ENCODE measurements at places on chromosomes 1 and 21.

DNA sequence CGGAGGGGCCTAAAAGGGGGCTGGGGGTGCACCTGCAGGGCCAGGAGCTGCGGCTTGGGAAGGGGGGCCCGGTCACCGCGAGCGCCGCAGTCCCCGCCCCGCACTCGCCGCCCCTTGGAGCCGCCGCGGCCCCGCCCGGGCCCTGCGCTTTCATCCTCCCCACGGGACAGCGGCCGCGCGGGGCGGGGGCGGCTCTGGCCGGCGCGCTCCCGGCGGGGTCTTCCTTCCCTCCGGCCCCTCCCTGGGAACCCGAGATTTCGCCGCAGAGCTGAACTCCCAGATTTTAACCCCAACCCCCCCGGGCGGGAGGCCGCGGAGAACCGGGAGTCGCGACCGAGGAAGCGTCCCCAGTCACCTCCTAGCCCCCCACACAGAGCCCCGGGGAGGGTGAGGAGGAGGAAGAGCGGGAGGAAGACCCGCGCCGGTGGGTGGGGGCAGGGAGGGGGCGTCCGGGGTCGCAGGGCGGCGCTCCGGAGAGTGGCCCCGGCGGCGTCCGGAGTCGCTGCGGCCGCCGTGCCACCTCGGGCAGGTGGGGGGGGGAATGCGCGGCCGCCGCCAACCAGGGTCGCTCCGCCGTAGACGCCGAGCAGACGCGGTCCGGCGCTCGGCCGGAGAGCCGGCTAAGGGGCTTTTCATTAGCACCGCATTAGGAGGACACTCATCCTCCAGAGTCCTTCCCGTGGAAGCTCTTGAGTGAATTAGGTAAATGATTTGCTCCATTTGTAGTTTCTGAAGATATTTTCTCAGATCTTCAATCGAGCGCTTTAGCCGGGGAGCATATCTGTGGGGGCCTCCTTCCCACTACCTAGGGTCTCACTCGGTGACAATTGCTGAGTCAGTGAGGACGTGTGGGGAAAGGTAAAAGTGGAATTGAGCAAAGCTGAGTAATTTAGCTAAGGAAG, 31.6 kb upstream of the NFIA start:
- no peak for DNase-seq

GRCh38 chr1:158059984-158060383, 66.5 kb downstream of the KIRREL1 start:
- no peak for DNase-seq

- DNase-seq: no peak
These were observed 195.2 kb upstream of the JUN start for GRCh38 chr1:58979086-58979485.

GRCh38 chr21:39348040-39348354, 891 bp downstream of the HMGN1 start:
- DNase-seq: no peak

GRCh38 chr1:28031173-28031572, 57.2 kb downstream of the EYA3 start:
- DNase-seq: no peak

GRCh38 chr1:20361805-20362381, 71.2 kb downstream of the VWA5B1 start:
- no peak for DNase-seq

- no peak for DNase-seq
These were observed 714 bp upstream of the AKIRIN1 start for GRCh38 chr1:38990386-38990737.

GRCh38 chr1:6093071-6093470, 47.4 kb downstream of the KCNAB2 start:
- no peak for DNase-seq

DNA sequence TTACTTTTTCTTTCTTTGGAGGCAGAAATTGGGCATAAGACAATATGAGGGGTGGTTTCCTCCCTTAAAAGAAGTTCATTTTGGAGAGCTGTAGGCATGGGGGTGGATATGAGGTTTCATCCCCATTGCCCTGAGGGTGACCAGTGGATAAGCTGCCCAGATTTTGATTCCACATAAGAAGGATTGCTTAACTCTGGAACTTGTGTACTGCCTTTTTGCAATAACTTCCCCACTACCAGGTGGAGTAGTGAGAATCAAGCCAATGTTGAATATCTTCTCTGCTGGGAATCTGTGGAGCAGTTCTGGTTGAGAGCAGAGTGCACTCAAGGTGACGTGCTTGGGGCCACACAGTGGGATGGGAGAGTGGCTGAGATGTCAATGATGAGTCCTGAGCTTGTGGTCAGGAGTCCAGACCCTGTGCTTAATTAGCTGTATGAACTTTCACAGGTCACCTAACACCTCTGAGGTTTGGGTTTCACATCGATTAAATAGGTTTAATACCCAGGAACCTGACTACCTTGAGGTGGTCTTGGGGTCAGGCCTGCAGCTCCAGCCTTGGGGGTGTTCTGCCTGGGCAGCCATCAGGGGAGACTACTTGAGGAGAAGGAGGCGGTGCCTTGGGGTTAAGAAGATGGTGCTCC, 152.9 kb downstream of the FCRL5 start:
- no peak for DNase-seq

- no peak for DNase-seq
These were observed 97.2 kb downstream of the ACTL8 start for GRCh38 chr1:17852383-17852782.

DNA sequence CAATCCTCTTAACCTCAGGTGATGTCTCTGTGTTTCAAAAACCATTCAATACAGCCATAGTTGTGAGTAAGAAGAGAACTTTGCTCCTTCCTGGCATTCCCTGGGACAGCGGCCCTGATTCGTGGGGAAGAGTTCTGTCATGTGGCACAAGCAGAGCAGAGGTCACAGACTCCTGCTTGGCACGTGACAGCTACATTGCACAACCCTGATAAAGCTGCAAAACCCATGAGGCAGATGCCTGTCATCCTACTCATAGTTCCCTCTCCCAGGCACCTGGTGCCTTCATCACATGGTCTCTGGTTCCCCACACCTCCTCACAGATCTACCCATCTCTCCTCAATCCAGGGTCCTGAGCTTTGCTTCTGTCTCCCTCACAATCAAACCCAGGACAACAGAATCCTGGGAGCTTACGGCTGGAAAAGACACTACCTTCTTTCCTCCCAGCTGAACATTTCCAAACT, 70.8 kb downstream of the PLPP3 start:
- no peak for DNase-seq

DNA sequence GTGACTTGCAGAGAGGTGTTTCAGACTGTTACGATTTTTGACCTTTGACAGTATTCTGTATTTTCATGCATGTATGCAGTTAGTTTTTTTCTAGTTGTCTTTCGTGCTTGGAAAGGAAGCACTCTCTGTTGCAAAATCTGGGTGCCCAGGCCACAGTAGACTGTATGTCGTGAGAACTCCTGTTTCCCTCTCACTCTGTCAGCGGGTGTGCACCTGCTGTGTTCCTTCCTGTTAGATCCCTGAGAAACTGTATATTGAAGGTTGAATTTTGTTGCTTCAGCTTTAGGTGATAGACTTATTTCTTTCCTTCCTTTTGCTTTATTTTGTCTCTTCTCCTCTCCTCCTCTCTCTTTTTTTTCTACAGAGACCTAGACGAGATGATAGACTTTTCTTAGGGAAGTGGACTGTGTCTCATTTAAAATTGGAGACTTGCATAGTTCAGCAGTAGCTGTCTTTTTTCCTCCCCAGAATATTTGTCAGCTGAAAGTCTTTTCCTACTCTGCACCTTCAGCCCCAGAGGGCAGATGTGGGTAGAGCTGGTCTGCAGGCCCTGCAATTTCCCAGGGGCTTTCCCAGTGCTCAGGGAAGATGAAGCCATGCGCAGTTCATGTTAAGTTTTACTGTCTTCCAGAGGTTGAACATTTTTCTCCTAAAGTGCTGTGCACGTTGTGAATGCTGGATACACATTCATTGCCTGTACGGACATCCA, 1.4 kb downstream of the TRAPPC10 start:
- DNase-seq: no peak

DNA sequence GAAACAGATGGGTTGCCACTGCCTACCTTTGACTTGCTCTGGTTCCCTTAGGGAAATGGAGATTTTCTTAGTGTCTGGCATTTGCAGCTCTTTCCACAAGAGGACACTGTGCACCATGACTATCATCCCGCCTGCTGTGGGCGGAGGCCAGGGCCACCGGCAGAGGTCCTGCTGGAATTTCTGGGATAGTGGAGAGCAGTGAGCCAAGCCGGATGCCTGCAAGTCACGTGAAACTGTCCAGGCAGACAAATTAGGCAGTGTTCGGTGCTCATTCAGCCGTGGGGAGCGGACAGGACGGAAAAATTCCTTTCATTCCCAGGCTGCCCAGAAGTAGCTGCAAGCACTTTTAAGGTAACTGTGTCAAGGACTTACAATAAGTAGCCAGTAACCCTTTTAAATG, 43.4 kb downstream of the IGSF5 start:
- no peak for DNase-seq

- peak; percentile 83 for DNase-seq
These were observed 34.9 kb downstream of the ECE1 start for GRCh38 chr1:21255284-21255942.

GRCh38 chr1:228471762-228472398, 15.3 kb upstream of the RNF187 start:
- DNase-seq: peak; percentile 66

- DNase-seq: peak; percentile 53
These were observed 15.9 kb downstream of the RNU5D-1 start for GRCh38 chr1:44714944-44715571.

DNA sequence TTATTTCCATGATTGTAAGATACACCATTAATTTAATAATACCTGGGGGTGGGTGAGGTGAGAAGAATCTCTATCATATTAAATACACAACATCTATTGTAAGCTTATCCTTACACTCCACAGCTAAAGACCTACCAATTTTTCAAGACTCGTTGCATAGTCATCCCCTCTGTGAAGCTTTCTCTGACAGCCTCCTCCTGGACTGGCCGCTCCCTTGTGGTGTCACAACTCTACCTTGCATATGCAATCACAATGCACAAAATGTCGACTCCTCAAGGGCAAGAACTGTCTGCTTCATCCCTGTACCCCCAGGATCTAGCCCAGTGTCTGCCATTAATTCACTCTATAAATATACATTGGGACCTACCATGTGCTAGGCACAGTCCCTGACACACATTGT, 2.4 kb upstream of the PTGFRN start:
- DNase-seq: no peak

DNA sequence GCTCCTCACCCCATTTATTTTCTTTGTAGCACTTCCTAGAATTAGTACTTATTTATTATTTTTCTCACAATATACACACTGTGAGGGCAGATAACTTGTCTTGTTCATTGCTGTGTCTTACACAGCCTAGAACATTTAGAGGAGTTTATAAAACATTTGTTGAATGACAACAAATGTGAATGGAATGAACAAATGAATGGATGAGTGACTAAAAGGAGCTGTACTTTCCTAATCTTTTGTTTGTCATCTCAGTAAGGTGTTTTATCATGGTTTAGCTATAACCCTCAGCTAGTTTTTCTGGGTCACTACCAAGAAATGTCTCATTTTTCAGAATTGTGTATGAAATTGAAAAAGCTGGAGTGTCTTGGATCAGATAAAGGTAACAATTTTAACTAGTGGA, 239.3 kb upstream of the KCNK2 start:
- DNase-seq: no peak

- no peak for DNase-seq
These were observed 7.4 kb downstream of the LRRC47 start for GRCh38 chr1:3788756-3789420.

DNA sequence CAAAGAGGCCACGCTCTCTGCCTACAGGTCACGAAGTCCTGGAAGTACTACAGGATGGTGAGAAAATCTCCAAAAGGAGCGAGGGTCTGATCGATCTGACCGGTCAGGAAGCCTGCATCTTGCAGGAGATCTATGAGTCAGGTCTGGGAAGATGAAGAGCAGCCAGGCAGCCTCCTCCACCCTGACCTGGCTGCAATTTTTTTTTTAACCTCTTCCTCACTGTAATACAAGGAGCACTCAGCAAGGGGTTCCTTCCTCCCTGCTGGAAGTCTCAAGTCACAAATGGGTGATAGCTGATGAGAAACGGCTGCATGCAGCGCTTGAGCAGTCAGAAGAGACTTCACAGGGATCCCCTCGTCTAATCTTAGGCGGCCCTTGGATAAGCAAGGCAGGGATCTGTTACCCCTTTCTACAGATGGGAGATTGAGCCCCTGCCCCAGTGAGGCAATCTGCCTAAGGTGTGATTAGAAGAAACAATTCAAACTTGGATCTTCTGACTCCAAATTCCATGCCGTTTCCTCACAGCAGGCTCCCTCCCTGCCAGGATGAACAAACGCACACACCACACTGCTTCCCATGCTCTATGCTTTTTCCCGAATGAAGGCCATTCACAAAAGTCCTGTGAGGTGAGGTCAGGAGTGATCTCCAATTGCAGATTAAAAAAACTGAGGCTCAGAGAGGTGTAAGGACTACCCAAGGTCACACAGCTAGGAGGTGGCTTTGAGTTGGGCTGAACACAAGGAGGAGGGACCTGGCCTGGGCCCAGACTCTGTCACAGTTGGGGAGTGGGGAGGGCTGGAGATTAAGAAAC, 48.3 kb downstream of the ECE1 start:
- DNase-seq: no peak

GRCh38 chr1:49465486-49466185, 558.1 kb downstream of the AGBL4 start:
- no peak for DNase-seq

GRCh38 chr1:237181743-237182317, 139.8 kb downstream of the RYR2 start:
- no peak for DNase-seq

Measured in CD8-positive, alpha-beta T cell (primary cell).